ENCODE measurements at places on chromosomes 7 and 10.

DNA sequence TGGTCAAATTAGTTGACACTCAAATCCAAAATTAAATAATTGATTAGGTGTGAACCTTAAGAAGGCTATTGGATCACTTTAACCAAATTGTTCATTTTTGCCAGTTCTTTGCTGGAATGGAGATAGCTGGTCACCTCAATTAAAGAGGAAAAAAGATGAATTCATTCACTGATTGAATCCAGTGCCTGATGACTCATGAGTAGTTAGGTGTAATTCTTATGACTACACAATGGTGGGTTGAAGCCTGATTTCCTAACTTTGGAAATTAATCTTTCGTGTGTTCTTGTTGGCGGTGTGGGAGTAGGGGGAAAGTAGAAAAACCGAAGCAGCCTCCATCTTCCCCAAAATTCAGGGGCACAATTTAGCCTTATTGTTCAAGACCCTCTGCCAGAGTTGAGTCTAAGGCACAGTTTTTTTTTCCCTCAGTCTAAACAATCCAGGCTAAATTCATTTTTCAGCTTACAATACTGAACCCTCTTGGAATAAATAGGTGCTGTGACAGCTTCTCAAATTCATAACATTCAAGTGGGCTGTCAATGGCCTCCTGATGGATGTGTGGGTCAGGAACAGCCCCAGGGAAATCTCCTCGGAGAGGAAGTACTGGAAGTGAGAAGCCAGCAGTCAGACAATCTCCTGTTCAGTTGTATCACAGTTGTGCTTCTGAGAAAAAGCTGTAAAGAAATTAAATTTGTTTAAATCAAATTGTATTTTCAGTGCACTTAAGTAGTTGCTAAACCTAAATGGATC is 356.6 kb downstream of the BBS9 start:
- DNase-seq: no peak

GRCh38 chr7:110675383-110676103 is 415.4 kb upstream of the LRRN3 start:
- DNase-seq: no peak

DNA sequence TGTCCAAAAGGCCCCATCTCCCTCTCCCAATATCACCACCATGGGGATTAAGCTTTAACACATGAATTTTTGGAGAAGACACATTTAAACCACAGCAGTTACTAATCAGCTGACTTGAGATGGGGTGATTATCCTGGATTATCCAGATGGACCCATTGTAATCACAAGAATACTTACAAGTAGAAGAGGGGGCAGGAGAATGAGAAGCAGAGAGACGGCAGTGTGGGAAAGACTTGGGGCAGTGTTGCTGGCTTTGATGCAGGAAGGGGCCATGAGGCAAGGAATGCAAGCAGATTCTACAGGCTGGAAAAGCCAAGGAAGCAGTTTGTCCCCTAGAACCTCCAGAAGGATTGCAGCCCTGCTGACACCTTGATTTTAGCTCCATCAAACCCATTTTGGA is 30.7 kb upstream of the INMT start:
- DNase-seq: no peak

DNA sequence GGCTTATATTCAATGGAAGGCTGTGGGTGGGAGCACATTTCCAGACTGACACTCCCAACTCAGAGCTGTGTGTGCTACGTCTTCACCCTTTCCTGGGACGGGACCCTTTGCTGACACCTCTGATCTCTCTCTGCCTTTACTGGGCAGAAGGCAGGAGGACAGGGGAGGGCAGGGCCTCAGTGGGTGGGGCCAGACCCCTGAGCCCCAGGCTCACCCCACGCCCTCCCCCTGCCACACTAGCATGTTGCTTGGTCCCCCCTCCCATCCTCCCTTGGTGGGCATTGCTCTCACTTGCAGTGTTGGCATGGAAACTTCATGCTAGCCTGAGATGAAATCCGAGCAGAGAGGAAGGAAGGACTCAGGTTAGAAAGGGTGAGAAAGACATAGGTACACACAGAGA is 18.4 kb downstream of the TMEM273 start:
- DNase-seq: no peak

DNA sequence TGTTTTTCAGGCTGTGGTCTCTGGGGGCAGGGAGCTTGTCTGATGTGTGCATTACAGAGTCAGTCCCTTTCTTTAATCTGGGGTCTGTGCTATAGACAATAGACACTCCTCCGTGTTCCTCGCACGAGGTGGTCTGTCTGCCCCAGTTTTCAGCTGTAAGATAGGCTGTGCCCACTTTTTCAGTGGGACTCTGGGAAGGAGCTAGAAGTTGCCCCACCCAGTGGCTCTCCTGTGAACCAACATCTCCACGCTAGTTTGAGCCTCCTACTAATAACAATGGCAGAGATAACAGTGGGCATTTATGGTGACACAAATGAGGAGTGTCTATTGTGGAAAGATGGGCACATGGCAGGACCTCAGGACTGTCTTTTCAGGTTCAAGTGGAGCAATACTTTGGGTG is 44.0 kb downstream of the ADRB1 start:
- no peak for DNase-seq

DNA sequence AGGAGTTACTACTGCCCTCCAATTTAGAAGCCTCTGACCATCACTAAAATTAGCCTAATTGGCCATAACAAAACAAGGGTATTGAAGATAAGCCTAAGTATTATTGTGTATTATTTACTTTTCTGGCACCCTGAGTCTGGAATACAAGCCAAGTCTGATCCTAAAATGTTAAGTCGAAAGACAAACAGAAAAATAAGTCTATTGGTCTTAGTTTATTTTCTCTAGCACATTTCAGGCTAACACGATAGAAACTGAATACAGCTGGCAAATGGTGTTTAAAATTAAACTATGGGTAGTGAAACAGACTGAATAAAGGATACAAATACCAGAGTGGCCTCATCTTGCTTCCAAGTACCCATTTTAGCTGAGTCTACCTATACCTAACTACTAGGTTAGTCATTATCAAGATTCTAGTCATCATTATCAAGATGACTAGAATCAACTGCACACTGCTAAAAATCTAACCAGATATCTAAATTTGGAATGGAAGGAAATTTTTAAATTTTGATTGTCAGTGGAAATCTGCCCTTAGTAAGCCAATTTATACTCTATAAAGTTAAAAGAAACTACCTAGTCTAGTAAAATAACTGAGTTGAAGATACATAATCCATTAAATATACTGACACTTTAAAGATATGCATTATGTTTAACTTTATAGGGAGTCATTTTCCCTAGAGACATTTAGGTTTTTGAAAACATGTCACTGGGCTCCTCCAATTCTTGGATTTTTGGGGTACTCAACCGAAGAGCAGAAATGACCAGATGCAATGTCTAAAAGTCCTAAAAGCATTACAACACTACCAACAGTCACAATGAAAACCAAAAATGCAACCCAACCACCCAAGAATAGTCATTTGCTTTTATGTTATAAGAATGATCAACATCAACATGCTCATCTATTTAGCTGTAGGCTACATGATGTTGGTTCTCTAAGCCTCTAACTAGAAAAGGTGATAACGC is 80.9 kb downstream of the NT5C2 start:
- no peak for DNase-seq

GRCh38 chr7:7830122-7830878 is 111.9 kb upstream of the RPA3 start:
- DNase-seq: no peak

DNA sequence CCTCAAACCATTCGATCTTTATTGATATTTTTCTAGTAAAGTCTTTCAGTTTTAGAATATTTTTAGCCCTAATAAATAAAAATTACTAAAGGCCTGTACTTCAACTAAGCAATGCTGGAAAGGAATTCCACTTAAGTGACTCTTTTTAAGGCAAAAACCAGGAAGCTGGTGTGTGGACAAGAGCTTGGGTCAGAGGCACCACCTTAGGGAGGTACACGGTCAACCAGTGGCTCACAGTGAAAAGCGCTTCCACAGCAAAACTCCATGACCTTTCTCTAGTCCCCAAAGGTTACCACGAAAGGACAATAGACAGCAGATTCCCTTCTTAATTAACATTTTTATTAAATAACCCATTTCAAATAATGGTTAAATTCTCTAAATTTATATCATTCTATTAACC is 31.2 kb downstream of the ARL3 start:
- DNase-seq: no peak

DNA sequence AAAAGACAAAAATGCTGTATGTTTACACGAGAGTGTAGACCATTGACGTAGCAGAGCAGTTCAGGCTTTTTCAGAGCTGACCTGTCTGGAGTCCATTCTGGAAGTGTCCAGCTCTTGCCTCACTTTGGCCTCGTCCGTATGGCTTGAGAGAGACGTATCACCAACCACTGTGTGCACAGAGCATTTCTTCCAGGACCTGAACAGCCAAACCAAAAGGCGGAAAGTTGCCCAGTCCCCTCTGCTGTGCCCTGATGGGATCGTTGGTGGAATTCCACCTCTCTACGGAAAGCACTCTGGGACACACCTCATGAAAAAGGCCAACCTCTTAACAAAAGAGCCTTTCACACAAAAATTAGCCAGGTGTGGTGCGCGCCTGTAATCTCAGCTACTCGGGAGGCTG is 184.7 kb upstream of the SH2B2 start:
- no peak for DNase-seq

DNA sequence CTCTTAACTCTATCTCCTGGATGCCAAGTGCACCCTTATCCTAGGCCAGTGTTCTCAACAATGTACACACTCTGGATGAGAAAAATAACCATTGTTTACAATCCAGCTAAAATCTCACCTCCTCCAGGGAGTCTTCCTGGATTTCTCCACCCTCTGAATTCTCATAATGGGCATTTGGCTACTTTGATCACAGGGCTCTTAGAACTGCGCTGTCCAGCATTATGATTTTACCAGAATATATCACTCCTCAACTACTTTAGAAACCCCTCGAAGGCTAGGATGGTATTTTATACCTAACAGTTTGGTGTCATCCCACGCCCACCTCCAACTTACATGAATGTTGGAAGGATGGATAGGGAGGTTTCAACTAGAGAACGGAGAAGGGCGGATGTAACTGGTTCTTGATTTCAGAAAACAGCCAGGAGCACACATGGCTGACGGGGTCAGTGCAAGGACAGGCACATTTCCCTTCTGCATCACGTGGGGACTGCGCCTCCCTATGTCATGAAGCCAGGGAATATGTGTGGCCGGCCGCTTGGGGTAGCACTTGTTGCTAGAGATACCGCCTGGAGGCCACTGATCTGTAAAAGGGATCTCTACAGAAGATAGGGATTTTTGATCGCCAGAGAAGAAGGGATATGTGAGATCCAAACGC is 1.2 kb upstream of the ATP6V0E2 start:
- DNase-seq: no peak

- no peak for DNase-seq
Observed at GRCh38 chr10:25694971-25695370, 239.1 kb upstream of the MYO3A start.

- no peak for DNase-seq
Observed at GRCh38 chr7:121097577-121097976, 109.1 kb downstream of the CPED1 start.

- no peak for DNase-seq
Observed at GRCh38 chr10:62869958-62870357, 53.8 kb upstream of the EGR2 start.

DNA sequence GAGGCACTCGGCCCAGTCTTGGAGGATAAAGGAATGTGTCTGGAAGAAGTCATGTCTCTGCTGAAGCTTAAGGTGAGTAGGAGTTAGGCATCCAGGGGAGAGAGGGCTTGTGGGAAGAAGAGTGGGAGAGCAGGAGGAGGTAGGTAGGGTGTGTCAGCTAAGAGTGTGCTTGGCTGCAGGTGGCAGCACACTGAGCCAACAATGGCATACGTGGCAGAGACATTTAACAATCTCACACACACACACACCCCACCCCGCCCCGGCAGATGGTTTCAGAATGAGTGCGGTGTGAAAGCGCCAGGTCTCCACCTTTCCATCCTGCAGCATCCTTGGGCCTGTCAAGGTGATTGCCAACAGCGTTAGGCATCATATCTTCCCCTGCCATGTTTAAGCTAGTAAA is 11.2 kb upstream of the ARPC1A start:
- DNase-seq: peak; percentile 34

DNA sequence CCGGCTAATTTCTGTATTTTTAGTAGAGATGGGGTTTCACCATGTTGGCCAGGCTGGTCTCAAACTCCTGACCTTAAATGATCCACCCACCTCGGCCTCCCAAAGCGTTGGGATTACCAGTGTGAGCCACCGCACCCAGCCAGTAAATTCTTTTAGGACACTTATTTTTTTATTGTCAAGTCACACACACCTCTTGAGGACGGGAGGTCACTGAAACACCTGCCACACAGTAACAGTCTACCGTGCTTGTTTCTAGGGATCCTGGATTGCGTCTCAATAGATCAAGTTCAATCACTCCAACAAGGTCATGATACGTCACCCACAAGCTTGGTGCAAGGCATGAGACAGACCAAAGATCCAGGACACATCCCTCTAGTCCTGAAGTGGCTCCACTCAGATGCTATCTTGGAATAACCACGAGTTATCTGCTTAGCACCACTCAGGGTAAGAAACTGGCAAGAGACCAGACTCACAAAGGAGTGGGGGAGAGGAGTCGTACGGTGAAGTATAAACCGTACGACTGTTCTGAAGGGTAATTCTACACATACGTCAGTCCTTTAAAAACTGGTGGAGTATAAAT is 58.9 kb upstream of the NCAPG2 start:
- no peak for DNase-seq

- DNase-seq: no peak
Observed at GRCh38 chr10:12741360-12741804, 260.1 kb downstream of the CCDC3 start.

DNA sequence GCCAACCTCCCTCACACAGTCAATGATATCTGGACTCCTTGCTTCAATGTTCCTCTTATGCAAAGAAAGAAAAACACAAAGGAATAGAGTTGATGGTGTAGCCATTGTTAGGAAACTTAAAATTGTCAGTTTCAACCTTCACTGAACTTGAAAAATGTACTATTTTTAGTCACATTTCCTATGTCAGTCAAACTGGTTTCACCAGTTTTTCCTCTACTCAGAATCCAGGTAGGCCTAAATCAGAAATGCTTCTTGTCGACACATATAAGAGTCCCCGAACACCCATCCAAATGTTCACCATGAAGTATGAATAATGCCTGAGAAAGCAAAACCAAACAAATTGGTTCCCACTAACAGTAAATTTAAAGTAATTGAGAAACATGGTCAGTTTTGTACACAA is 42.4 kb upstream of the ZMYND11 start:
- DNase-seq: no peak

DNA sequence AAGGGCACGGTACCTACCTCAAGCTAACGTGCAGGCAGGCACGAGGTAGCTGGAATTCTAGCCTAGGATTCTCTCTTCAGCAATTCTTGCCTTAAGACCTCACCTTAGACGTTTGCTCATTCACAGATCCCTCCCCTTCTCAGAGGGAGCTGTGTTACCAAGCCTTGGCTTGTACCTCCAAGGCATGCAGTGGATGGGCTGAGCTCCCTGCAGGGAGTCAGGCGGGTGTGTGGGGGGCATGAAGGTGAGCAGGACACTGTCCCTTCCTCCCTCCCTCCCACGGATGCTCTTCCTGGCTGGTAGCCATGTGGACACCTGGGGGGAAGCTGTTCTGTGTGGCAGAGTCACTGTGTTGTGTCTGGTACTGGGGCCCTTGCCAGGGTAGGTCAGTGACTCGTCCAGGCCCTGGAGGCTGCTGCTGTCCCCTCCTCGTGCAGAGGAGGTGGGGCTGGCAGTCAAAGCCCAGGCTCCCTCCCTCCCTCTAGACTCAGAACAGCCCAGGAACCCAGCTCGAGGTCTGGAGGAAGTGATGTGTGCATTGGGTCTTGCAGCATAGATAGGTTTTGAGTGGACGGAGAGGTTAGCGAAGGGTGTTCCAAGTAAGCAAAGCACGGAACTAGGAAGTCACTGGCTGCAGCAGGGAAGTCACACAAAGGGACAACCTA is 222.2 kb upstream of the SH2B2 start:
- DNase-seq: no peak
